ENCODE measurements at places on chromosomes 4 and X.

DNA sequence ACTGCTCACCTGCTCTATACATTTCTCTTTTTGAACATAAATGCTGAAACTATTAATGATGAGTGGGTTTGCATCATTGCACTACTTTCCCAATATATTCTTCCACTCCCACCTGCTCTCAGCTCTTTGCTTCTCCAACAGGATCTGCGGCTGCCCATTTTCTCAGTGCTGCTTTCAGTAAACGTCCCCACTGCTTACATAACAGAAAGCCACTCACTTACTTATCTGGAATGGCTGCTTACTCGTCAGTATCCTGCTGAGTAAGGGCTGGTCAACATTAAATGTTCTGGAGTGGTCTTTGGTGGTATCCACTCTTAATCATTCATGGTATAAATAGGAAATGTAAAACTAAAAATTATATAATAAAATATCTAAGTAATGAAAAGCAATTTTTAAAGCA lies 112.8 kb upstream of the HPF1 start:
- DNase-seq = no peak

GRCh38 chrX:116449156-116449555 lies 12.8 kb downstream of the SLC6A14 start:
- DNase-seq = no peak

DNA sequence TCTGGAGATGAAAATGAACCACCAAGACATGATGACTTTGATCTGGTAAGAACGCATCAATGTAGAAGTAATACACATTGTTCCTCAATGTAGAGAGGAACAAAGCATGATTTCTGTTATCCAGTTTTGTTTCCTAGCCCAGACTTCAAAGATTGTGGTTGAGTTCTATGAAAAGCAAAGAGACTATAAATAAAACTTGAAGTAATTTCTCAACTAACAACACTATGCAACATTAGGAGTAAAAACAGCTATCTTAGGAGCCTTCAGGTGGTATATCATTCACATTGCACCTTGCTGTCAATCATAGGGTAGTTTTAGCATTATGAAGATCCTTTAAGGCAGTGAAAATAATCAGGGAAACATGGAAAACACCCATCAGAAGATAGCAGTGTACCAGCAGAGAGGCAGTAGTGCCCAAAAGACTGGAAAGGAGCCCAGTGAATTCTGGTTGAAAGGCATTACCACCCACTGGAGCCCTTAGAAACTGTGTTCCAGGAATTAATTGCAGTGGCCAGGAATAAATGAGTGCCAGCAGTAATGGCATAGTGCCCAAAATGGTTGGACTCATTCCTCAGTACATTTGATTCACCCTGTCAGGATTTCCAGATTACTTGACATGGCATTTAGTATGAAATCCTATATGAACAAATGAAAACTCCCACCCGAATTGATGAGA lies 300.7 kb upstream of the CXXC4 start:
- no peak for DNase-seq

GRCh38 chr4:41172786-41173185 lies 41.6 kb downstream of the APBB2 start:
- DNase-seq = no peak

DNA sequence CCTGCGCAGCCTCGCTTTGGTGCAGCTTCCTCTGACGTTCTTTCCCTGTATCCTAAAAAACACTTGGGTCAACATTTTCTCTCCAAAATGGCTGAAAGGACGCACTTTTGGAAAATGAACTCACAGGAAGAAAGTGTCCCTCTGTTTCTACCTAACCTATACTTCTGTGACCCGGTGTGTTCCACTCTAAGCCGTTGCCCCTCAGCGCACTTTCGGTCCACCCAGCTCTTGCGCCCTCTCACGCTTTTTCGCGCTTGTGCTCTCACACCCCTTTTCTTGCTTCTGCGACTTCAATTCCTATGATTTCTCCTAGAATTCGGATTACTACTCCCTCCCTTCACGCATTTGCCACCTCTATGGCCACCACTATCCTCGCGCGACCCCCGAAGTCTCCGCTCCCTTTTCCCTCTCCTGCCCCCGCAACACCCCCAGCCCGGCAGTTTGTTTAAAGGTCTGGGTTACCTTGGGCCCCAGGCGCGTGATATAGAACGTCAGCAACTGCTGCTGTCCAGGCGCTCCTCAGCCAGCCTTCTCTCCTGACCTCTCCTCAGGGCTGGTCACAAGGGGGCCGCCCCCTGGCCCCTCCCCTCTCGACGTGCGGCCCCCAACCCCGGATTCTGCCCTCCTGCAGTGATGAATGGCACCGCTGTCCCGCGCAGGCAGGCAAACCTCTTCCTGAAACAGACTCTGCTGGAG lies at the start of gene USP51:
USP51 (minus strand) TSS at position 535 of the 696 bp plus-strand sequence. CDS start 909 bp downstream, outside the sequence.
- peak; percentile 13 for DNase-seq

- no peak for DNase-seq
These were observed 22.1 kb downstream of the NAP1L5 start for GRCh38 chr4:88675543-88675942.

DNA sequence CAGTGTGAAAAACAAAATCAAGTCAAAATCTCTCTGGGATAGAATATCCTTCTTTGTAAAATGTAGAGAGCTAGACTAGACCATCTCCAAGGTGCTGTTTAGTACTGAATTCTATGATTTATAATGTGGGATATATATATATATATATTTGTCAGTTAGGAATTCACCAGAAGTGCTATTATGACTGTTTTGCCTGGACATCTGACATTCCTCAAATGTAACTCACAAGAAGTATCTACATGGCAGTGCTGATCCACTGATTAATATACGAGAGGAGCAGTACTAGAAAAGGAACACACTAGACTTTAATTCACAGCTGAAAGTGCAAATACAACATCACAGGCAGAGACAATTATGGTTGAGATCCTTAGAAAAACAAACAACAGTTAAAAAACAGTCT lies 208.9 kb downstream of the GBA3 start:
- DNase-seq = no peak

- DNase-seq = no peak
These were observed 35.9 kb downstream of the MAGEA1 start for GRCh38 chrX:153214934-153215333.

- no peak for DNase-seq
These were observed 1176.7 kb downstream of the NLGN4X start for GRCh38 chrX:5051831-5052491.

DNA sequence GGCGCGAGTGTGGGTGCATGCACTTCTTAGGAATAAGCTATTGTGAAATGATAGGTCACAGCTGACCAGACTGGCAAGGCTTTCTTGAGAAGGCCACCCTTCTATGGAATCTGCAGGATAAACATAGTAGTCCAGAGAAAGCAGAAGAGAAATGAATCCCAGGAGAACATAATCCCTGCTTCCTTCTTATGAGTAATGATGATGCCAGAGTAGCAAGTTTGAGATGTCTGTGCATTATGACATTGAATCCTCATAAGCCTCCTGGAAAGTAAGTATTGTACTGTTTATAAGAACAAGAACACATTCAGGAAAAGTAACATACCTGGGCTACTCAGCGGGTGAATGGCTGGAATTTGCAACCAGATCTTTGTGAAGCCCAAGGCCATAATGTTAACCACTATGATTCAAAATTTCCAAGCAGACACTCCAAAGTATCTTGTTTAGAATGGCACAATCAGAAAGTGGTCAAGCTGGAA lies 272.1 kb upstream of the HS3ST1 start:
- no peak for DNase-seq

GRCh38 chrX:45815441-45815840 lies 614.8 kb upstream of the DIPK2B start:
- no peak for DNase-seq

DNA sequence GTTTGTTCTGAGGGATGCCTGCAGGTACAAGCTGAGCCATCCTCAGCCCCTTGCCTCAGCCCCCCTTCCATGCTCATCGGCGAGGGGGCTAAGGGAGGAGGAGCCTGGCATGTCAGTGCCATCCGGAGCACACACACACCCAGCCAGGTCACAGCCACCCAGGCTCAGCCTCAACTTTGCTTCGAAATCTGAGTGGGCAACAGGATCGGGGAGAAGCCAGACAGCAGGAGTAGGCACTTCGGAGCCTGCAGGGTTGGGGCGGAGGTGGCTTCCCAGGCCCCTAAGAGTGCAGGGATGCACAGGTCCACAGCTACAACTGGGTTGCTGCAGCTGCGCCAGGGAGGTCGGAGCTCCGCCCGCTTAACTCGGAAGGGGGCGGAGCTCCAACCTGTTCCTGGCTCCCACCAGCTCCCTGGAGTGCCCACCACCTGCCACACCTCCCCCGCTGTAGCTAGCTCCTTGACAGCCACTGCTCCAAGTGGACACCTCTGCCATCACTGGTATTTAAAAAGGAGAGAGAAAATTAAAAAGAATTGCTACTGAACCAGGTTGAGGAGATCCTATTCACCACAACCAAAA lies 192.9 kb upstream of the GALNT7 start:
- no peak for DNase-seq

GRCh38 chr4:47374477-47374876 lies 89.0 kb downstream of the COMMD8 start:
- DNase-seq = no peak

DNA sequence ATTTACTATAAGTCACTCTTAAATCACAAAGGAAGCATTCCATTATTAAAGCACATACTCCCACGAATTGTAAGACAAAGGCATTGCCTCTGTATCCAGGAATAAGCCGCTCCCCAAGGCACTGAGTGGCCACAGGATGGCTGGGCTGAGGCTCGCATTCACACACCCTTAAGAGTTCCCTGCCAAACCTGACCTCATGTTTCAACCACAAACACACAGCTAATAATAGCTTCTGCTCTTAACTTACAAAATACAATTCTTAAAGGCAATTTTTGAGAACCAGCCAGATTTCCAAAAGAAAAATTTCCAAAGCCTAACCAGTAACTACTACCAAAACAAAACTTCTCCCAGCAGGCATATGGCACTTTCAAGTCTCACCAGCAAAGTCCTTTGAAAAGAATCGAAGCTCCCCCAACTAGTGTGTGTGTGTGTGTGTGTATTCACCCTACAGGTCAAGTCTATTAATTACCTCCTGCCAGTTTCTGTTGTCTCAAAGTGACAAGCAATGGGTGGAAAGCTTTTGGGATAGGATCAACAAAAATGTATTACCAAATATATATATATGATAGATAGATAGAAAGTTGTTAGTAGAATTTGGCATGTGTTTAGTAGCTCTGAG lies 36.0 kb downstream of the ARHGAP6 start:
- no peak for DNase-seq

- DNase-seq = no peak
These were observed 35.9 kb downstream of the STK26 start for GRCh38 chrX:132058975-132059374.

Measured in CD4-positive, alpha-beta T cell treated with Interleukin-17A for 1 hour (primary cell).